Activated T-cell treated with anti-CD3 and anti-CD28 coated beads for 4 hours (primary cell): ENCODE measurements at places on chromosomes 1 and 21.

DNA sequence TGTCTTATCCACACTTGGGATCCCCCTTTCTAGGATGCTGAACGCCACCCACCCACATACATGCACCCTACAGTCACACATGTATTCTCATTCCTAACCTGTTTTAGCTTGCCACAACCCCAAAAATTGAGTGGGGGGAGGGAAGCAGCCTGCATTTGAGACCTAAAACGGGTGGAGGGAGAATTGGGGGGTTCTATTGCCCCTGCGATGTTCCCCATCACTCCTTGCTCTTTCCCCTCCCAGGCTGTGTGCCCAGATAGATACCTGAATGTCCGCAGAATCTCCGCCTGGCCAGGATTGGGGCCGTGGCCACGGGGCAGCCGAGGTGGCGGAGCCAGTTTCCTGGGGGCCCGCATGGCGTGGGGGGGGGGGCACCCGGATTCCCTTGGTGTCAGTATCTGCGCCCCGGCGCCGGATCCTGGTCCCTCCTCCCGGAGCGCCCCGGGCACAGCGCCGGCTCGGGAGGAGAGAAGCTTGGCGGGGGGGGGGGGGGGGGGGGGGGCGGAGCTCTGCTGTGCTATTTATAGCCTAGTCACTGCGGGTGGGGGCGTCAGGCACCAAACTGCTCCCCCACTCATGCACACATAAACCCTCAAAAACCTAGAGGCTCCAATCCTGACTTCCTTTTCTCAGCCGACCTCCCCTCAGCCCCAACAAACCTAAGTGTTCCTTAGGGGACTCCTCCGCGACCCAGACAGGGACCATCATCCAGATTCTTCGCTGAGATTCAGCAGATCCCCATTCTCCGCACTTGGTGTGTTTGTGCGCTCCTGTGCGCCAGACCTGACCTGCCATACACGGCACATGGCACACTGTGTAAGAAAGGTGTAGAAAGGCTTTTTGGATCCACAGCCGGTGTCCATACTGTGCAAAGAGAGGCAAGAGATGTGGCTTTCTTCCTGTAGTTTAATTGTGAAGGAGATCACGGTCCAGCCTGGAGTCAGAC, 1.9 kb downstream of the ANKRD34A start:
- DNase-seq: no peak

- DNase-seq: no peak
These were observed 58.0 kb upstream of the SGIP1 start for GRCh38 chr1:66475940-66476339.

DNA sequence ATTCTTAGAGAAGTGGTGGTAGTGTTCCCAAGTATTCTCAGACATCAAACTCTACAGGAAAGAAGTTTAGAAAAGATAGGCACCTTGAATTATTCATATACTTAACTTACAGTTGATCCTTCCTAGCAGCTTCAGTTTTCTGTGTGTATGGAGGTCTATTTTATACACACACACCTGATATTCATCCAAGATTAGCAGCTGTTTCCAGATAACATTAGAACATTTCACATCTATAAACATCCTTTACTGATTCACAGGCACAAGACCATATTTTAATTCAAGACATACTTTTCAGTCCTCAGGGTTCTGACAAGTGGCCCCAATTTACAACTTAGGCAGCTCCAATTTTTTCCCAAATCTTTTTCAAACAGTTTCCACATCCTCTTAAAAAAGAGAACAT, 287.8 kb upstream of the USP25 start:
- DNase-seq: no peak

- DNase-seq: no peak
These were observed 36.5 kb upstream of the DNASE2B start for GRCh38 chr1:84361796-84362195.

- no peak for DNase-seq
These were observed 12.3 kb downstream of the CAPN9 start for GRCh38 chr1:230759369-230760065.

GRCh38 chr1:232954594-232955365, 4.4 kb downstream of the NTPCR start:
- DNase-seq: no peak

DNA sequence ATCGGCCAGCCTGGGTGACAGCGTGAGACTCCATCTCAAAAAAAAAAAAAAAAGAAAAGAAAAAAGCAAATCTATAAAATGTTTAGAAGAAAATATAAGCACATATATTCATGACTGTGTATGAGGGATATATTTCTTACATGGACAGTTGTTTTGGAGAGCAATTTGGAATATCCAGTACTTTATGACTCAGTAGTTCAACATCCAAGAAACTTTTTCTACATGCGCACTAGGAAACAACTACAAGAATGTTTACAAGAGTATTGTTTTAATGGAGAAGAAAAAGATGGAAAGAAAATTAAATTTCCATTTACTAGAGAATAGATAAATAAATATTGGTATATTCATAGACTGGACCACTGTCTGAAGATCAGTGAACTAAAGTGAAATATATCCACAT, 77.5 kb downstream of the MAST2 start:
- DNase-seq: no peak

DNA sequence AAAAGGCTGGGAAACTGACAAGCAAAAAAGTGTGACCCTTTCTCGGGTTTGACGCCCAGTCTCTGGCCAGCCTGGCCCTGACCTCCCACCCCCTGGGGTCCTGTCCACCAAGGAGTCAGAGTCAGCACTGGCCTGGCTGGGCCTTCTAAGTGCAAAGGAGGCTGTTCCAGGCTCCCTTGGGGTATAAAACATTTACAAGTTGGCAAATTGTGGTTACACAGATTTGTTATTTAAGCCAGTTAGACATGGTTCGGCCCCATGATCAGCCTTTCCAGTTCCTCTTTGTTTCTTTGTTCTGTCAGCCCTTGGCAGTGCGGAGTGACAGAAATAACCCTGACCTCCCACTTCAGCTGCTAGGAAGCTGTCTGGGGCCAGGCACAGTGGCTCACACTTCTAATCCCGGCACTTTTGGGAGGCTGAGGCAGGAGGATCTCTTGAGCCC, 161.6 kb upstream of the RAB4A start:
- no peak for DNase-seq

DNA sequence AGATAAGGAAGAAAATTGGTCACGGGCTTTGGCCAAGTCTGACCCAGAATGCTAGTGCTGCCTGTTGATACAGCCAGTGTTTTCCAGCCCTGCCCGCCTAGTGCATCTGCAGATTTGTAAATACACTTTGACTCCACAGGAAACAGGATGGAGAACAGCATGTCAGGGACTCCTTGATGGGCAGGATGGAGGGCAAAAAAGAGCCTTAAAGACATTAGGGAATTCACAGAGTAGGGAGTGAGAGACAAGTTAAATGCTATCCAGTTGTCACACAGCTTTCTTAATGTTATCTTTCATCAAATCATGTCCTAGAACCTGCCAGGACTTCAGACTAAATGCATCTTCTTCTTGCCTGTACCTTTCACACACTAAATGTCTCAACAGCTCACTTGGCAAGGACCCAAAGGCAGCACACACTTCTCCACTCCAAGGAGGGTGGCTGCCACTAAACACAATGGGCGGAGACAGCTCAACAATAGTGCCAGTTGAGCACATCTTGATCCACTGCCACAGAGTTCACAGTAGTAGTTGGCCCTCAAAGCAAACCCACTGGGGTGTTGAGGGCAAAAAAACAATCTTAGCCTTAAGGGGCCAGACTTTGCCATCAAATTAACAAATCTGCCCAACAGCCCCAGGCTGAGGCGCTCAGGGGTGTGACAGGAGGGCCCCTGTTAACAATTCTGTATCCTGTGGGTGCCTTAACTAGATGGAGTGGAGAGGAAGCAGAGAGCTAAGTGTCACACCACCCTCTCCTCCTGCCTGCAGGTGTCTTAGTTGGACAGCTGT, 2.7 kb downstream of the HIVEP3 start:
- DNase-seq: no peak

DNA sequence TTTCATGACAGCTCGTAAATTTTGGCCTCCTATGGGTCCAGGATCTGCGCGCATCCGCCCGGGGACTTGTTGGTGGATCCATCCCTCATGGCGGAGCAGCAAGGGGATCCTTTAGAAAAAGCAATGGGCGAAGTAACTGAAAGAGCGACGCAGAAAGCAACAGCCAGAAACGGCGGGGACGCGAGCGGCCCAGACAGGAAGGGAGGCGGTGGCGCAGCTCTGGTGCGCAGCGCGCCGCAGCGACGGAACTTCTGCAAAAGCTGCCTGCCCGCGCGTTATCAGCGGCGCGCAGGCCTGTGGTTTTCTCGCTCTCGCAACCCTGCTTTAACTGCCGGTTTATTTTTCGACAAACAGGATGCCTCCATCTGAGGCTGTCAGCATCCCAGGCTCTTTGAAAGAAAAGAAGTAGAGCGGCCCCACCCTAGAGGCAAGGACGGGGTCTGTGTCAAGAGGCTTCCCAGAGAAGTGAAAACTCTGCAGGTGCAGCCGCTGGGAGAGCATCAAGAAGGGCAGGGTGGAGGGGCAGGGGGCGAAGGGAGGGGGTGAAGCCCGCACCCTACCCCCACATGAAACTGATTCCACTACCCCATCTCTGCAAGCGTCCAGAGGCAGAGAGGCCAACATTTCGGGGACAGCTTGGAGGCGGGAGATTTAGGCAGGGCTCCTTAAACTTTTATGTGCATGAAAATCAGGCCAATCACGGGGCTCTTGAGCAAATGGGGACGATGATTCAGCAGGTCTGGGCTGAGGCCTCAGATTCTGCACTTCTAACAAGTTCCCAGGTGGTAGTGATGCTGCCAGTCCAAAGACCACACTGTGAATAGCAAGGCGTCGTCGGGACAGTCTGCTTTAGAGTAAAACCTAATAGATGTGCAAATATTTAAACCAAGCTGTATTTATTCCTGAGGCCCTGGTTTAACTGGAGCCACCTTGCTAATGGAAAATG, 22.2 kb downstream of the RUNX1 start:
- peak; percentile 63 for DNase-seq

DNA sequence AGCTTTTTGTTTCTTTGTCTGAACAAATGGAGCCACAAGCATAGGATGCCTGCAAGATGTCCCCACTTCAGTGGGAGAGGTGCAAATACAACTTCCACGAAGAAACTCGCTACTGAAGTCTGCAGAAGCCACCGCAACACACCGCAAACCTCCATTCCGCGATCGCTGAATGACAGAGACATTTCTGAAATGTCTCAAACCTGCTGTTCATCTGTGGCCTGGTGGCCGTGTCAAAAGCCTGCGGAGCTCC, 1.0 kb downstream of the TP53BP2 start:
- DNase-seq: no peak

DNA sequence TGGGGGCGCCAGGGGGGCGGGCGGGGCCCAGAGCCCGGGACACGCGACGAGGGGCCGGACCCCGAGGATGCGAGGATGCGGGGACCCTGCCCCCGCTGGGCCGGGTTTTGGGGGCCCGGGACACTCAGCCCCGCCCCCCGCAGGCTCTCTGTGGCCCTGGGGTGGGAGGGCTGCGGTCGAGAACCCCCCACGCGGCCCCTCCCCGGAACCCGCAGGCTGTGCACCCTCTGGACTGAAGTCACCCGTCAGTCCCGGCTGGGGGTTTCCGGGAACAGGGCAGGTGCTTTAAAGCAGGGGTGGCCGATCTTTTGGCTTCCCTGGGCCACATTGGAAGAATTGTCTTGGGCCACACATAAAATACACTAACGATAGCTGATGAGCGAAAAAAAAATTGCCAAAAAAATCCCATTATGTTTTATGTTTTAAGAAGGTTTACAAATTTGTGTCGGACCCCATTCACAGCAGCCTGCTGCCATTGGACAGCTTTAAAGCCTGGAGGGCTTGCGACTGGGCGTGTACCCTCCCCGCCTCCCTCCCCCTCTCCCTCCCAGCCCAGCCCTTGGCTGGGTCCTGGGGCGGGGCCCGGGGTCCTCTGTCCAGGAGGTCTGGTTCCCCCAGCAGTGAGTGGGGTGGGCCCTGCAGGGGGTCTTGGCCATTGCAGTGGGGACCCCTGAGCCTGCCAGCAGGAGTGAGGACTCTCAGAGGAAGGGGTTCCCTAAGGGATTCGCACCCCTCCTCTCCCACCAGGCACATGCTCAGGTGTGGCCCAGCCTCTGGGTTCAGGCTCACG, 21.6 kb upstream of the C1orf159 start:
- DNase-seq: peak; percentile 67

- no peak for DNase-seq
These were observed 6.2 kb downstream of the SLC26A9 start for GRCh38 chr1:205936846-205937586.

DNA sequence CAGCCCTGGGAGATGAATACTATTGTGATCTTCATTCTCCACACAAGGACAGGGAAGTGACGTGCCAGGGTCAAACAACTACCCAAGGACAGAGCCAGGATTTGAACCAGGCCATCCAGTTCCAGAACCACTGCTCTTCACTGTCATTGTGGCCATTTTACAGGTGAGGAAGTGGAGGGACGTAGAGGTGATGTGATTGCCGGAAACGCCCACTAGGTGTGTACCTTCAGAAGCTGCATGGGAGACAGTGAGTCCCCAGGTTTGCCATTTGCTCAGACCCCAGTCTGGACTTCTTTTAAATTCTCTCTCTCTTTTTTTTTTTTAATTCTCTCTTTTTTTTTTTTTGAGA, 207.6 kb upstream of the TMEM51 start:
- DNase-seq: no peak
